Suppressor macrophage (primary cell): ENCODE measurements at places on chromosomes 11 and 22.

DNA sequence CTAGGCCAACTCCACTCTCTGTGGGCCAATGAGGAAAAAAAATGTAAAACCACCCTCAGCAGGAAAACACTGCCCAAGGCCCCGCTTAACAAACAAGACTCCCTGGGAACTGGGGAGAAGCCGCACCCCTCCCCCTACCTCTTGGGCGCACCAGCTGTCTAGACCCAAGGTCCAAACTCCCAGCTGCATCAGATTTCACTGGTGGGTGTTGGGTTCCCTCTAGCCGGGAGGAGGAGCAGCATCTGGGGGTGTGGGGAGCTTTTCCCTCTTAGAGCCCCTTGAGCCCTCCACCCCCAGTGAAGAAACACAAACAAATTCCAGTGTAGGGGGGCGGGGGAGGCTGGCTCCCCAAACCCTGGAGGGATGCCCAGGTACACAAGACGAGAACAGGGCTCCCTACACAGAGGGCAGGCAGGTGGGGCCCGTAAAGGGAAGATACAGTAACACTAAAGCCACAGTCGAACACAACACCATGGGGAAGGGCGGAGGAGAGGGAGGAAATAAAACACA, 64.9 kb downstream of the NECTIN1 start:
- no peak for DNase-seq

DNA sequence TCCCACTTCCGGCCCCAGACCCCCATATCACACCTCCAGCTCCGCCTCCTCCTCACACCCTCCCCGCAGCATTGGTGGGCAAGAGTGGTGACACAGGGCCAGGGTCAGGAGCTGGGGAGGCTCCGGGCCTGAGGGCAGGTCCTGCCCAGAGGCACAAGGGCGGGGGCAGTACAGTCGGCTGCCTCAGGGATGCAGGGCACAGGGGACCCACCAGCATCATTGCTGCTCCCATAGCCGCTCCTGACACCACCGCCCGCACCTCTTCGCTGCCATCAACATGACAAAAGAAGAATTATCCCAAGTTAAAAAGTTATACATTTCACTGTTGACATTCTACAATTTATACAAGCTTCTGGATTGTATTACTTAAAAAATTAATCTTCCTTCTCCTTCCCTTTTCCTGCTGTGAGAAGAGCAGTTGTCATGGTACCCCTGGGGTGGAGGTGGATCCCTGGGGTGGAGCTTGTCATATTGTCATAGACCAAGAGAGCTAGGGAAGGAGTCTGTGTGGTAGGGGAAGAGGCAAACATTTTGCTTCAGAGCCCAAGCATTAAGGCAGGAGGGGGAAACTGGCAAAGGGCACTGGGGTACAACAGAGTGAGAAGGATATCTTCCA, 4.1 kb downstream of the SBF2 start:
- peak; percentile 76 for DNase-seq

- DNase-seq, result no peak
Observed at GRCh38 chr11:122758974-122759373, 79.3 kb upstream of the CRTAM start.

- no peak for DNase-seq
Observed at GRCh38 chr22:24977370-24978221, 25.1 kb downstream of the KIAA1671 start.

DNA sequence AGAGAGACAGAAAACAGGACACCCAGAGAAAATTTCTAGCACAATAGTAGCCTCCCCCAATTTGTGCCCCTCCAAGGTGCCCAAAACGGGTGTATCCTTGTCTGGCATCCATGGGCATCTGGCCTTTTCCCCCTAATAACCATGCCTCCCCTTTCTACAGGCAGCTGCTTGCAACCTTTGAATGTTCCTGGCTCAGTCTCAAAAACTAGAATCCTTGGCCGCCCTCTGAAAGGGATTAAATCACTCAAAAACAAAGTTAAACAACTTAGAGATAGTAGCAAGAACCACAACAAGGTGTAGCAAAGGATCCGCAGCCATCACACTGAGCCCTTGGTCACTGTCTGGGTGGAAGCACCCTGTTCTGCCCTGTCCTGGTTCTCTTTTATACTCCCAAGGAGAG, 105.6 kb downstream of the MN1 start:
- no peak for DNase-seq

- no peak for DNase-seq
Observed at GRCh38 chr11:80284946-80285785, 844.3 kb upstream of the TENM4 start.

- DNase-seq, result no peak
Observed at GRCh38 chr11:88300888-88301487, 36.5 kb downstream of the CTSC start.

GRCh38 chr22:25366408-25366807, 147.0 kb downstream of the CRYBB2 start:
- no peak for DNase-seq

- DNase-seq, result no peak
Observed at GRCh38 chr11:35304900-35305460, 114.4 kb downstream of the SLC1A2 start.

DNA sequence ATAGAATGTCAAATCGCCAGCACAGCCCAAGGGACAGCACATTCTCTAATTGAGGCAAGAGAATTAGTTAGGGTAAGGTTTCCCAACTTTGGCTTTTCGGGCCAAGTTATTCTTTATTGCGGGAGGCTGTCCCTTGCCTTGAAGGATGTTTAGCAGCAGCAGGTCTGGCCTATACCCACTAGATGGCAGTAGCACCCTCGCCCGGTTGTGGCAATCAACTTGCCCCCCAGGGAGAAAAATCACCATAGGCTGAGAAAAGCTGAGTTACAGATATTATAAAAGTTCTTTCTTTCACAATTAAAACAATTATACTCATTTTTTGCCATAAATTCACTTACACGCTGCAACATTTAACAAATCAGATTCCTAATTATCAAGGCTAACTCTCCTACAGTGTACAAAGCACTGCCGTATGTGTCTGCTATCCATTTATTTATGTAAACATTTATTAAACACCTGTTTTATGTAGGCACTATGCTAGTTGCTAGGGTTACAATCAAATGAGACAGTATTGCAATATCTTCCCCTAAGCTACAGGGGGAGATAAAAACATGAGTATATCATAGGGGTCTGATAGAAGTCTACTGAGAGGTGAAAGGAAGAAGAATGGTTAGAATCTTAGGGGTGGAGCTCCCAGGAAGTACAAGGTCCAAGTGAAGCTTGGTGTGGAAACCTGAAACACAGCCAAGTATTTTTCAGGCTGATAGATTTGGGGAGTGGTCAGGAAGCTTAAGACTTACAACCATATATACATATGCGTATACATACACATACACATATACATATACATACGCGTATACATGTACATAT, 452.3 kb downstream of the RAB38 start:
- peak; percentile 29 for DNase-seq

GRCh38 chr11:13761250-13761649, 92.8 kb downstream of the FAR1 start:
- no peak for DNase-seq

GRCh38 chr11:66878474-66878873, 21.6 kb downstream of the LRFN4 start:
- no peak for DNase-seq

- DNase-seq, result no peak
Observed at GRCh38 chr11:96112192-96113128, 188.6 kb upstream of the MTMR2 start.

DNA sequence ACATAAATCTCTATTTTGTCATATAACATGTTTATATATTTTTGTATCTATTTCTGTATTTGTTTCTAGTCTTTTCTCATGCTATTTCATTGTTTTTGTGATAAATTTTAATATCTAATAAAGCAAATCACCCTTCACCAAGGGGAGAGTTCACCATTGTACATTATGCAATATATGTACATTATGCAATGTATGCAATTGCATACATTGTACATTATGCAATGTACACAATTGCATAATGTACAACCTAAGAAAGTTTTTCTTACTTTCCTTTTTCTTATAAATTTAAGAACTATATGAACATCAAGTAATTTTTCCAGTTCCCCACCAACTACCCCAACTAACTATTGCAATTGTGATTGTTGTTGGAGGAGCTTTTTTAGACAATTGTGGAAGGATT, 44.1 kb upstream of the GLYATL2 start:
- no peak for DNase-seq

GRCh38 chr11:119787074-119787461, 58.1 kb upstream of the NECTIN1 start:
- no peak for DNase-seq

DNA sequence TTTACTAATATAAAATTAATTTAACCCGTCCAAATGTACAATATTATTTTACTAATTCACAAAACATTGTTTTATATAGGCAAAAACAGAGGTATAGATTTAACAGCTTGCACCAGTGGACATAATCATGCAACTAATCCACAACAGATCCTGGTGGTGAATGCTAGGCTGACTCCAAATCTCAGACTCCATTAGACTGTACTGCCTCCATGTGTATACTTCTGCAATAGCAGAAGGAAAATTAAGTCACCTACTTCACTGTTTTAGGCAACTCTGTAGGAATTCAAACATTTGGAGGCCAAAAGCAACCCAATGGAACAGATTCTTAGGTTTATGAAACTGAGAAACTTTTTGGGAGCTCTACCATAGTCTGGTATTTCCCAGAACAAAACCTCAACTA, 30.0 kb upstream of the RAB39A start:
- peak; percentile 62 for DNase-seq

DNA sequence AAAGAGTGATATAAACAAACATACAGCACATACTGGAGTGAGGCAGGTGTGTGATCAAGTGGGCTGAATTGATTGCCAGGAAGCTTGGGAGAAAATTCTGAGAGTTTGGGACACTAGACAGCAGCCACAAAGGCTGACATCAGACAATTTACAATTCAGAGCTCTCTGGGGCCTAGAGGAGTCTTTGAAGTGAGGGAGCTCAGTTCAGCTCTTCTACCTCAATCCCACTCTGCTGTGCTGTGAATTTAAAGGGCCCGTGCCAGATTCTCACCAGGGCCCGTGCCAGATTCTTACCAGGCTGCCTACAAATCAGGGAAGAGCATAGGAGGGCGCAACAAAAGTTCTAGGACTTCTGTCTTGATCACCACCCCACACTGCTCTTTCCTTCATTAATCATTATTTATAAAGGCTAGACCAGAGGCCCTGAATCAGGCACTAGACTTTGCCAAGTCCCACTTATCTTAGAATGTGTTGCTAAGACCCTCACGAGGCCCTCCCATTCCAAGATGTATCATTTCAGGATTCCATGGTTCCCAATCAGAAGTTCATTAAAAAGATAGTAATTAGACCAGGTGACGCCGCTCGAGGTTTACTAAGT, 112.4 kb downstream of the KIRREL3 start:
- DNase-seq, result no peak

GRCh38 chr22:44634426-44635321, 67.3 kb upstream of the PRR5 start:
- DNase-seq, result no peak

DNA sequence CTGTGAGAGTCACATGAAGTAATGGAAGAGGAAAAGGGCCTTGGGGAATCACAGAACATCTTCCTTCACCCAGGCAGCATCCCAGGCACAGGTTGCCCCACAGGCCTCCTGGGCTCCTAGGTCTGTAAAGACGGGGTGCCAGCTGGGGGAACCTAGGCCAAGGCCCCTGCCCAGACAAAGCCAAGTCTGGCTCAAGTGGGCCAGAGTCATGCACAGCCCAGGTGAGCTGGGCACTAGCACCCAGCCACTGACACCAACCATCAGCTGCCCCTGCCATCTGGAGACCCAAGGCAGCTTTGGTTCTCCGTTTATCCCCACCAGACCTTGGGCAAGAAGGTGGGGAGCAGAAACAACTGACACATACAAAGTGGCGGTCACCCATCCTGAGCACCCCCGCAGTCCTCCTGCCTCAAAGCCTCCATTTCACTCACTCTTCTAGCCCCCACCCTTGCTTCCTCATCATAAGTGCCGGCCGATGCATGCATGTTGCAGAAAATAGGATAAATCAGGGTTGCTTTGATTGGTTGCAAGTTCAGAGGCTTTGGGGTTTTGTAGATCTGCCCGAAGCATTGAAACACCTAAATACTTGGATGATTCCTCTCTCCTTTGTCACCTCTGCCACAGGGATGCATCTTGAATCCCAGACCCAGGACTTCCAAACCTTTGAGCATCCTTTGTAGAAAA, 26.5 kb upstream of the TMPRSS4 start:
- DNase-seq, result no peak

- DNase-seq, result peak; percentile 76
Observed at GRCh38 chr11:33829430-33830141, 55.3 kb upstream of the FBXO3 start.

DNA sequence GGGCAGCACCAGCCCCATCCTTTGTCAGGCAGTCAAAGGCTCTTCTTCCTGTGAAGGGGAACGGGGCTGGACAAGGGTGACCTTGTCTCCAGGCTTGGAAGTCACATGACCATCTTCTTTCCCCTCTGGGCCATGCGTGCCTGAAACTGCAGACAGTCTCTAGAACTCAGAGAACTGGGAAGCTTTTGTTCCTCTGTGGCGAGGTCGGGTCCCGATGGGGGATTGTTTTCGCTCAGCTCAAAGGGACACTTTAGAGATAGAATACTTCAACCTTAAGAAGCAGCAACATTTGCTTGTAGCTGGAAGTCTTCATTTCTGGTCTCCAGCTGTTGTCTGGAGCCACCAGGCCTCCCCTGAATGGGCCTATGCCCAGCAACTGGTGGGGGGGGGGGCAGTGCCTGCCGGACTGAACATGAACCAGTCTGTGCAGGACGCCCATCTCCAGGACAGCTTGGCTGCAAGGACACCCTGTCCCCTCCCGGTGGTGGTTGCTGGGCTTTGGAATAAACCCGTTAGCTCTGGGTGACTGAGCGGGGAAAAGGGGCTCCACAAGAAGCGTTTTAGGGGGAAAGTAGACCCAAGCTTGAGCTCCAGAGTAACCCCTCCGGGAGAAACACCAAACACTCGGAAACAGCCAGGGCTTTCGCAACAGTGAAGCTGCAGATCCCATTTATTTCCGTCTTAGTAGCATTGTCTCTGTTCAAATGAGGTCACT, 55.7 kb upstream of the EMID1 start:
- peak; percentile 26 for DNase-seq

DNA sequence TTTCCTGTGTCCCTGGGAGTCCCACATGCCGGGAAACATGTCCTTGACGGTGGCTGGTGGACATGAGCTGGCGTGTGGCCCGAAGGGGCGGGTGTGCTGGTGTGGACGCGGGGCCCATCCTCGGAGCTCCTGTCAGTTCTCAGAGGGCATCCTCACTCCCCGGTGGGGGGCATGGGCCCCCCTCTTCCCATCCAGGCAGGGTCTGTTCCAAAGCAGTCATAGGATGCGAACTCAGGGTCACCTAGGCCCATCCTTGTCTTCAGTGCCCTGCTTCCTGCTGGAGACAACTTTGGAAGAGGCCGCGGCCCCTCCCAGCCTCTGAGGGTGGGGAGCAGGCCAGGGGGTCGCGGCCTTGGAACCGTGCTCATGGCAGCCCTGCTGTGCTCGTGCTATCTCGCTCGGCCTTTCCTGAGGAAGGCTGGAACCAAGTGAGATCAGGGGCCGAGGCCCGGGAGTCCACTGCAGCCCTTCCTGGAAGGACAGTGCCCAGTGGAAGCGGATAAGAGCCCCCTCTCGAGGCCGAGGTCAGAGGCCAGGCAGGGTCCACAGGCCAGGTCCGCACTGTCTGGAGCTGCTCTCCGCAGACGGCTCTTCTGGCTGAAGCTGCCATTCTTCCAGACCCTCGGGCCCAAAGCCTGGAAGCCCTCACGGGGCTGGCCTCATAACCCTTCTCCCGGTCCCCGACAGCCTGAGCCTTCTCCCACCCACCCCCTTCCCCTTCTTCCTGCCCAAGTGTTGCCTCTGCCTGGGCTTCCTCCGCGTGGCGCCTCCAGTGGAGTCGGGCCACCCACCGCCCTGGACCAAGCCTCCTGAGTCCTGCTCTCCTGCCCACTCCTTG, 8.7 kb downstream of the GRK2 start:
- no peak for DNase-seq

- DNase-seq, result no peak
Observed at GRCh38 chr22:37036655-37037377, 14.7 kb upstream of the KCTD17 start.

- DNase-seq, result no peak
Observed at GRCh38 chr11:26704249-26704648, 17.6 kb downstream of the SLC5A12 start.
